Hematopoietic multipotent progenitor cell treated with erythropoietin and hydrocortisone succinate and interleukin-3 and kit ligand, for 17 days (in vitro differentiated cells): ENCODE measurements at places on chromosomes 5 and 9.

DNA sequence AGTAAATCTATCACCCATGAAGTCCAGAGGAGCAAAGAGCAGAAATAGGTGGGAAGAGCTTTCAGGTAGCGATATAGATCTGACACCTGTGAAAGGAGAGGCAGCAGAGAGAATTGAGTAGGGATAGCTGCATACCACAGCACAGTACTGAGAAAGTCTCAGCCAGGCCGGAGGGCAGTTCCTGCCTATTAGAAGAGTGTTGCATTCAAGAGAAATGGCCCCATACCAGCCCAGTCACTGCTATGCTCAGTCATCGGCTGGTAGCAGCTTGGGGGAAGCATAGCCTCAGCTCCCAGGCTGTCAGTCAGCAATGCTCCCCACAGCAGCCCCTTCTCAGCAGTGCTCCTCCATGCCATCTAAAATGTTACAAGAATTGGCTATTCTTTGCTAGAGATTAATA, 285.1 kb upstream of the CDH6 start:
- DNase-seq = no peak

DNA sequence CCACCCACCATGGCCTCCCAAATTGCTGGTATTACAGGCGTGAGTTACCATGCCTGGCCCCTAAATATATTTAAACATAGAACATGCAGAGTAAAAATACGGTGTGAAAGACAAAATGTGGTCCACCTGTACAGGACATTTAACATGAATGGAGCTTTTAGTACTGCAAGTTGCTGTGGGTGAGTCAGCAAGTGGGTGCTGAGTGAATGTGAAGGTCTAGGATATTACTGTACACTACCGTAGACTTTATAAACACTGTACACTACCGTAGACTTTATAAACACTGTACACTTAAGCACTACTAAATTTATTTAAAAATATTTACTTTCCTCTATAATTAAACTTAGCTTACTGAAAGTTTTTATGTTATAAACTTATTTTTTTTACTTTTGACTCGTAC, 317.8 kb downstream of the PRDM9 start:
- no peak for DNase-seq

DNA sequence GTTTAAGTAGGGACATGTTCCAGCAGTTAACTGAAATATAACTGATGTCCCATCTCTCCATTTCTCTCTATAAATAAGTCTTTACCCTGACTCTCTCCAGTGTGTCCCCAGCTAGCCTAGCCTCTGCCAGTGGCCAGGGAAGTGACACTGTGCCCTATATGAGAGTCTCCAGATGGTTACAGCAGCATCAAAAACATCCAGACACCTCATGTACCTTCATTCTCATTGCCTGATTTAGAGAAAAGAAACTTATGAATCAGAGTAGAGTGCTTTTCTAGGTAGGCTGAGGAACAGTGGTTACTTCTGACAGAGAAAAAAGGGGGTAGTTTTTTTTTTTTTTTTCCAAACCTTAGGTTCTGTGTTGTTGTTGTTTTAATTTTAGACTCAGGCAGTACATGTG, 148.5 kb downstream of the GNAQ start:
- DNase-seq = no peak

GRCh38 chr5:179255527-179256327, 89.5 kb downstream of the ADAMTS2 start:
- no peak for DNase-seq

- no peak for DNase-seq
Observed at GRCh38 chr5:39106322-39106721, 32.1 kb upstream of the RICTOR start.

GRCh38 chr5:74405593-74405992, 234.9 kb downstream of the ENC1 start:
- DNase-seq = no peak

DNA sequence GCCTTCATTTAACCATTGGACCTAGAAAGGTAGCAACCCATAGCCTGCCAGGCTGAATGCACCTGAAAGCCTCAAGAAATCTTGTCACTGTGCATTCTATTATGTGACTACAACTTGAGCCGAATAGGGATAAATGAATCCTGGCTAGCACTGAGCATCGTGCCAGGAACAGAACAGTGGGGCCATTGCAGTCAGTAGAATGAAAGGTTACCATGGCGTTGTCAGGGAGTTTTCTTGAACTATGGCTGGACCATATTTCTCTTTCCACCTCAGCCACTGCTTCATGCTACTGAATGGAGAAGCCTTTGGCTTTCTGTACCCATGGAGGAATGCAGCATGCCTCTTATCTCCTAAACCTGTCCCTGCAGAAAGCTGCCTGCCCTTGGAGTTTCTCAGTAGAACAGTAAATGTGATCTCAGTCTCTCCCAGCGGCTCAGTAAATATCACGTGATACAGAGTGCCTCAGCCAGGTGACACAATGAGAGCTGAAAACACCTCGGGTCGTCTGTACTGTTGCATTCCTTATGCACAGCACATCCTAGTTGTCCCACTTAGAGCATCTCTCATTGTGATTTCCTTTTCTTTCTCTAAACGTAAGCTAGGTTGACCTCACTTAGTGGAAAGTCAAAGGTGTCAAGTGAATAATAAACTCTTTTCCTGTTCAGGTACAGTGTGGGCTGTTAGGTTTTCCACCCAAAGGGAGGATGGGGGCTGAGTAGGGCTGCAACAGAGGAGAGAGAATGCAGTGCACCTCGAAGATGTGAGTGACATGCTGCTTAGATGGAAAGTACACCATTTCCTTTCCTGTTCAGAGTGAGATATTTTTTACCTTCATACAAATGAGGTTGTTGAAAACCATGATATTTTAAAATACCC, 115.3 kb downstream of the MACIR start:
- DNase-seq = no peak

GRCh38 chr5:55402199-55402598, 94.4 kb downstream of the MTREX start:
- DNase-seq = no peak

GRCh38 chr5:171595801-171596231, 176.4 kb downstream of the FGF18 start:
- no peak for DNase-seq

- DNase-seq = no peak
Observed at GRCh38 chr5:71703941-71704340, 15.1 kb upstream of the CARTPT start.

GRCh38 chr5:81786991-81787390, 36.1 kb upstream of the SSBP2 start:
- no peak for DNase-seq

DNA sequence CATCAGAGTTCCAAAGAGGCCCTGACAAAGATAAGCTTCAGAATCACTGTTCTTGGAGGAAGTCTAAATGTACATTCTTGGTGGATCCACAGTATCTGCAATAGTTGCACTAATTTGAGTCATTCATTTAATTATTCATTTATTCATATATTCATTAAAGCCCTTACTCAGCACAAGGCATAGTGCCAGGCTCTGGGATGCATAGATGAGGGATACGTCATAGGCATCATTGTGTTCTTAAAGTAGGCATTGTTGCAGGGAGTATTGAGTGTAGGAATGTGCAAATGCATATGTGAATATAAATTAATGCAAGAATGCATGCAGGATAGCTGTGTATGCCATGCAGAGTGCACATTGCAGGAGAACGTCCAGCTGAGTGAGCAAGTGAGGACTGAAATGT, 100.7 kb downstream of the DRD1 start:
- DNase-seq = no peak

- DNase-seq = no peak
Observed at GRCh38 chr5:156021866-156022265, 305.1 kb upstream of the SGCD start.

DNA sequence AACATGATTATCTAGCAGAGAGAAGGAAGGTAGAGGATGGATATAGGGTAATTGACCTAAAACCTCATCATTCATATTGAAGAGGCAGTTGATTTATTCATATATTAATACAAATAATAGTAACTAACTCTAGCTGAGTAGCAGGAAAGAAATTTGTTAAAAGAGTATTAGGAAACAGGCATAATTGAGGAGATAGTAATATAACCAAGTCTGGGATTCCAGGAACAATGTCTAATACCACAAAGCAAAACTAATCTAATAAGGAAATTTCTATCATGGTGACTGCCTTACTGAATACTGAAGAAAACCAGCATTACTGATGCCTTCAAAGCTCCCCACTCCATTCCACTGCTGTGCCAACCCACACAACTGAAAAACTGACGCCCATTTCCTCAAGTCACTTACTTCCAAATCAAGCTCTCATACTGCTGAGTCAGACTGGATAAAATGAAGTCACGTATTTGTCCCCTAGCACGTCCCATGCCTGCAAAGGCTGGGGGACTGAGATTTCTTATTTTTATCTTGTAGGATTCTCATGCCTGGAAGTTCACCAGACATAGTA, 153.9 kb downstream of the SMC2 start:
- DNase-seq = no peak

DNA sequence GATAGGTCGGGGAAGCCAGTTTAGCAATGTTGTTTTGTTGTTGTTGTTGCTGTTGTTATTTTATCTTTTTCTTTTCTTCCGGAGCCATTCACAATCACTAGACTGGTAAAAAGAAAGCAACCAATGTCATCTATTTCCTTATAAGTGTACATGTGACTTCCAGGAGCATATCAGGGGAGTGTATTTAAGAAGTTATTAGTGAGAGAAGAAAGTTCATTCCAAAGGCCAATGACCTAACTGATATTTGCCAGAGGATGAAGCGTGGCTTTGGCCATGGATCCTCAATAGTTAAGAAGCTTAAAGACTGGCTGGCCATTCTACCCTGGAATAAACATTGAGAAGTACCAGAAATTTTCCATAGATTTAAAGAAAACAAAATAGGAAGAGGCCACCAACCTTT, 341.4 kb upstream of the RFX3 start:
- no peak for DNase-seq

DNA sequence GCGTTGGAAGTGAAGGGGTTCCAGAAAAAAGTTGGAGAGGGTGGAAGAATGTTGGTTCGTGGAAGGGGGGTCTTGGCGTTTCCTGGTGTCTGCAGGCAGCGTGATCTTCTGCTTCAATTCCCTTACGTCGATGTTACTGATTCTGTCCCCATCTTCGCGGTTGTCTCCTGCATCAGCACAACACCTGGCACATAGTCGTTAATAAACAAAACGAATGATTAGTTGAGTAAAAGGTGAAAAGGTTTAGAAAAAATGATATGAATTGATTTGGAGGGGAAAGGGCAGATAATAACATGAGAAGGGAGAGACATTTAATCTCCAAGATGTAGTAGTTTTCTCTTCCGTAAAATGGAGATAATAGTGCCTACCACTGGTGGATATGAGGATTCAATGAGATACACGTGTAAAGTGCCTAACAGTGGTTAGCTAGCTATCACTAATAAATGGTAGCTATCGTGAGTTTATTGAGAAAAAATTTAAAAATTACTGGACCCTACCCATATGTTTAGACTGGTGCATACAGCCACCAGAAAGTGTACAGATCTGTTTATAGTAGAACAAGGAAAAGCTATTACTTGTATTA, 556 bp downstream of the MTREX start:
- DNase-seq = peak; percentile 50

- no peak for DNase-seq
Observed at GRCh38 chr5:171226096-171226754, 82.8 kb upstream of the TLX3 start.

GRCh38 chr5:93150311-93151012, 430.6 kb downstream of the NR2F1-AS1 start:
- DNase-seq = no peak

DNA sequence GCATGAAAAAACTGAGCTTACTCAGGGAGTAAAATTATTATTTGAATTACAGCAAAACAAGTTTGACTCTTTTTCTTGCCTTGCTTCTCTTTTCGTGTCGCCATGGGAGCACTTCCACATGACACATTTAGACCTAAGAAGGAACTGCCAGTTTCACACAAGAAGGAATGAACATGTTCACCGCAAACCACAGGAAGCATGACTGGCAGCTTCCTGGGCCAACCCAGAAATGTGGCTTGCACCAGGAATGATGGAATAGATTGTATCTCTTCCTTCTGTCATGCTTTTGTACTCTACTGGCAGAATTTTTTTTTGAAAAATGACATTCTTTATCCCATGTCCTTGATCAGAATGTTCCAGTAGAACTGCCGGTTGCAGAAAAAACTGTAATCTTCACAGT, 32.9 kb upstream of the MAN2A1 start:
- DNase-seq = no peak

DNA sequence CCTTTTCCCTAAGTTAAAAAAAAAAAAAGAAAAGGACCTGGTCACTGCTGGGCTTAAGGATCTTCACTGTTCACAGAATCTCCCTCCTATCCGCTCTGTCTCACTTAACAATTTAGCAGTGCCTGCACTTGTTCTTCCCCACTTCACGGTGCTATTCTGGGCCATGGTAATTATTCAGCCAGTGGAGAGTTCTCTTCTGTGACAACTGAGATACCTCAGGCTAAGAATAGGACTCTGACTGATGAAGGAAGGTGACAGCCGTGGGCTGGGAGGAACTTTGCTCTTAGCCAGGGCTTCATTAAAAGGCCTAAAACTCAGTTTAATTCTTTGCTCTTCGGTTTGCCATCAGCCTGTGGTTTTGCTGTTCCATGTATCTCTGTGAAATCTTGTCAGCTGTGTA, 51.9 kb upstream of the ENTREP1 start:
- no peak for DNase-seq

DNA sequence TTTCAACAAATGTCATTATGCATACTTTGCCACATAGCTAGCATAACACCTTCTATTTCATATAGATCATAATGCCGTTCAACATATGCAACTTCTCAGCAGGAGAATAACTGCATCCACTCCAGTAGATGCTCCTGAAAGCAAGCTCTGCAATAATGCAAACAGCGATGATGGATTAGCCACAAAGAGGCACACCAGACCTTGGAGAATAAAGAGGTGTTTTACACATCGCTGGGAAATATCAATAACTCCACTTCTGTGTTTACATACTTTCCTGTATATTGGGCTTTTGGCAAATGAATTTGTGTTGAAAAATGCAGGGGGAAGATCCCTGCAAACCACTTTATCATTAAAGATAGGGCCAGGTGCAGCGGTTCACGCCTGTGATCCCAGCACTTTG, 271.5 kb upstream of the PANK3 start:
- DNase-seq = no peak

- DNase-seq = no peak
Observed at GRCh38 chr5:133232011-133232410, 180.2 kb downstream of the HSPA4 start.

DNA sequence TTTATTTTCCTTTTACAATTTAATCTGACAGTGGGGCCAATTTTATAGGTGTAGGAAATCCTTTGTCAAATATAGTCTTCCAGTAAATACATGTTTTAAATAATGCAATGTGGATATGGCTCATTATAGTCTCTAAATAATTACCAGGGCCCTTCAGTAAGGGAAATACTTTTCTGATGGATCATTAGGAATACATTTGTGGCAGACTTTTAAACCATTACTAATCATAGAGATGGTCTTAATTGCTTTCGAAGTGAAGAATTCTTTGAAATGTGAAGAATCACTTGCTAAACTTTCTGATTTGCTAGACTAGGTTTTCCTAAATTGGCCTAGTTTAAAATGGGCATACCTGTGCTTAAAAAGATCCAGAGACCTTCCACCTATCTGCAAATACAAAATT, 105.6 kb upstream of the ELL2 start:
- no peak for DNase-seq

- DNase-seq = no peak
Observed at GRCh38 chr5:116740771-116741170, 166.1 kb upstream of the SEMA6A start.

- no peak for DNase-seq
Observed at GRCh38 chr5:128304088-128304487, 220.5 kb downstream of the SLC12A2 start.

GRCh38 chr5:30498972-30499371, 694.5 kb upstream of the CDH6 start:
- DNase-seq = no peak
